Left lobe of liver (tissue), 2 donors: ENCODE measurements at places on chromosomes 4 and X.

DNA sequence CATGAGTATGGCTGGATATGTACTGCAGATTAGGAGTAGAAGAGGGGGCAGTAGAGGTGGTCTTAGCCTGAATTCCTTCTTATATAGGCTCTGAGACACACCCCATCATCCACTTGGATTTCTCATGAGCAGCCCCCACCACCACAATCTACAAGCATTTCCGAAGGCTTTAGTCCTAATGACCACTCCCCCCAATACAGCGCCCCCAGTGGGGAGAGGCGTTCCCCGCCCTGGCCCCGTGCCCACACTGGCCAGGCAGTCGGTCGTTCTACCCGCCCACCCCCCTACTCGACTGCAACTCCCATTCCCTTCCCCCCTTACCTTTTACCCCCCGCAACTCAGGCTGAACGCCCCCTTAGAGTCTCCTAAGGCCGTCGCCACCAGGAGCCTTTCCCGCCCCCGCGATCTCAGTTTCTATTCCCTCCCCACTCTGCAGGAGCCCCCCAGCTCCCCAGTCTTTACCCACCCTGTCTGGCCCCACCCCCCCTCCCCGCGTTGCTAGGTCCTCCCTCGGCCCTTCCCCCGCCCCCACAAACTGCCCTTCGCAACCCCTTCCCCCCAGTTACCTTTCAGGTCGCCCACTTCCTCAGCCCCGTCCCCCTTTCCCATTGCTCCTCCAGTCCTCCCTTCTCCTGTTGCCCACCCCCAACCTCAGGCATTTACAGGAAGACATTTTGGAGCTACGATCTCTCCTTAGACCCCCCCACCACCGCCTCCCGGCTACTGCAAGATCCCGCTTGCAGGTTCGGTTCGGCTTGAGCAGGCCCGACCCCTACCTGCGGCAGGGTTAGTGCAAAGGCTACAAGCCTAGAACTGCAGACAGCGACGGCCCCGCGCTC lies 468 bp downstream of the ZMYM3 start:
- DNase-seq, result no peak

GRCh38 chr4:81737865-81738559 lies 266.3 kb upstream of the RASGEF1B start:
- no peak for DNase-seq

DNA sequence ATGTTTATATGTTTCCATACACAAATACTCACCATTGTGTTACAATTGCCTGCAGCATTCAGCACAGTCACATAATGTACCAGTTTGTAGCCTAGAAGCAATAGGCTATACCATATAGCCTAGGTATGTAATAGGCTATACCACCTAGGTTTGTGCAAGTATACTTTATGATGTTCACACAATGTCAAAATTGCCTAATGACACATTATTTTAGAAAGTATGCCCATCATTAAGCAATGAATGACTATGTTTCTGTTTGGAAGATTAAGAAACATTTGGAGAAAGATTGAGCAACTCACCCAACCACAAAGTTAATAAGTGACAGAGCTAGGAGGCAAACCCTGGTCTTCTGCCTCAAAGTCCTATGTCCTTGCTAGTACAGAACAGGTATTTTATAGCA lies 96.8 kb upstream of the GRIA3 start:
- peak; percentile 35 for DNase-seq

DNA sequence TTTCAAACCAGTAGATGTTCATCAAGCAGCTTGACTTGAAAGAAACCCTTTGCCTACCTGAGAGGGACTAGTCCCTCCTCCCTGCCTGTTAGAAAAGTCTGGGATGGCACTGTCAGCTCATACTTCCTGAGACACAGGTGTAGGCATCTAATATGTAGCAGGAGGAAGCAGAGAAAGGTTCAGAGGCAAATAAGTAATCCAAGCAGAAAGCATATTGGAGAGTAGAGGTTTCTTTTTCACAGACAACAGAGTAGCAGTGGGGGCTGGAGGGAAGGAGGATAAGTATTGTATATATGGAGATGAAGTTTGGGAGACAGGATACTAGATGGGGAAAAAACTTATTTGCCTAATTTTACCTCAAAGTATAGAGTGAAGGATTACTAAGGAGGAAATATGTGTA lies 81.5 kb downstream of the FNIP2 start:
- DNase-seq, result no peak

GRCh38 chrX:124028182-124028581 lies 66.7 kb downstream of the STAG2 start:
- DNase-seq, result no peak

DNA sequence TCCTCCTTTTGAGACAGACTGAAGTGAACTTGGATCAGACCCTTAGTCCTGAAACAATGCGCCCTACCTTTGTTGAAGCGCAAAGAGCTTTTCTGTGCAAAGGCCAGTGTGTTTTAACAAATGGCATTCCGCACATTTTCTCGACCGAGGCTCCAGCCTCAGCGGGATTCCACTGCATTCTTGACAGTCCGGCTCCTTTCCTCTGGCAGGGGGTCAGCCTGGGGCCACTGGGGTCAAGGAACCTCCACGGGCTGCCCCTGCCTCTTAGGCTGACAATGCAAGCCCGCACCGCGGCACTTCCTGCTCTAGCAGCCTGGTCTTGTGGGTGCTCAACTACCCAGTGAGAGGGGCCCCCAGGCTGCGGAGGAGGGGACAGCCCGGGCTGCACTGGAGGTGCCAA lies 47.2 kb upstream of the TFDP3 start:
- no peak for DNase-seq

DNA sequence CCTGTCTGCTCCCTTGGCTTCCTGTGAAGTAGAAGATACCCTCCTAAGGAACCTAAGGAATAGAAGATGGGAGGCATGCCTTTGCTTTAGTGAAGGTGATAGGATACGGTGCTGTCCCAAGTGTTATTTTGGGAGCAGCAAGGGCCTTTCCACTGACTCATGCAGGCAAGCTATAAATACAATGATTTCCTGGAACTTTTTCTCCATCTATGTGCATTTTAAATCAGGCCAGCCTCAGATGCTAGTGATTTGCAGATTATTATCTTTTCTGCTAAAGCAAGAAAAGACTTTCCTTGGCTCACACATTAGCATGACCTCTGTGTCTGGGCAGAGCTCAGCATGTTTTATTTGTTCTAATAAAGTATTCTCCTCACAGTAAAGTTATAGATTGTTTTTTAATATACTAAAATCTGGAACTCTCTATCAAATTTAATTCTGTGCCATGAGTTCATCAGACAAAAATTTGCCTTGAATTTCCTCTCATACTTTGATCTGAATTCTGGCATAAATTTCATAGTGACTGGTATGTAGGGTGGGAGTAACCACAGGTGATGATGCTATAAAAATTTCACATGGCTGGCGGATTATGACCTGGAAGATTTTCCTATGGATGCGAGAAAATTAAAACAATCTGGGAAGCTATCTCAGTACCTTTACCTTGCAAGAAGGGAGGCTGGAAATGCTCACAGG lies 131.7 kb downstream of the REPS2 start:
- no peak for DNase-seq

DNA sequence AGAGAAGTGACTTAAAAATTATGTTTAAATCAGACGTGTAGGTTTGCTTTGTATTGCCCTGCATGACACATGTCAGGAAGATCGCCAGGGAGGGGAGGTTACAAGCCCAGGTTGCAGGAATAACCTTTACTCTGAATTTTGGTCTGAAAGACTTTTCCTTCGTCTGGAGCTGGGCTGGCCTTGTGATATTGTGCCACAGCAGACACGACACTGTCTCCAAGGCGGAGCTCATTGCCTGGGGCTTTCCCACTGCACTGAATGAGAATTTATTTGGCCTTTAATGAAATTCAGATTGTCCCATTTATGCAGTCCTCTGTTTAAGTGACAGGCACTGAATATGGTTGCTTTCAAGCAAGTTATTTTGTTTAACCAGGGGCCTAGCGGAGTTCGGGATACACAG lies 45.1 kb downstream of the RHOH start:
- no peak for DNase-seq

DNA sequence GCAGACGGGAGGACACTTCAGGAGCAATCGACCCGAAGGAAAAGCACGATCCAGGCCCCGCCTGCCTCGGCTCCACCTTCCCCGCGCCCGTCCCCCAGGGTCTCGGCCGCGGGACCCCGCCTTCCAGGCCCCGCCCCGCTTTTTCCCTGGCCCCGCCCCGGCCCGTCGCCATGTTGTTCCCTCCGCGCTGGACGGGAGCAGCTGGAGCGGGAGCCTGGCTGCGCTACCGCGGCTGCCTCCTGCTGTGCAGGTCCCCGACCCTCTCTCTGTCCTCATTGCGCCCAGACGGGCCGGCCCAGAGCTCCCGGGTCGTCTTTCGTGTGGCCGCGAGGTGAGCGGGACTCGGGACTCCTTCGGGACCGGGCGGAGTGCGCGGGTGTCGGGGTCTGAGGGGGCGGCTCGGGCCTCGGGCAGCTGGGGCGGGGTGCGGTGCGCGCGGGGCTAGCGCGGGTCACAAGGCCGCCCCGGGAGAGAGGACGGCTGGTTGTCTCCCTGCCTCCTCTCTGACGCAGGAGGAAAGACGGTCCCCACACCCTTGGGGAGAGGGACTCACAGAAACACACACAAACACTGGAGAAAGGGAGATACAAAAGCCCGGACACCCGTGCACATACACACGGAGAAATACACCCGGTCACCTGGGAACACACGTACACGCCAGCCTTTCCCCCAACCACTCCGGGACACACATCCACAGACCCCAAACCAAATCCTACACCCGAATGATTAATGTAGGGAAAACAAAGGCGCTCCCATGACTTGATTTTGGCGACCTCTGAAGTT lies at the start of gene RAB9A:
Gene RAB9A (plus strand): TSS at position 171 of the 783 bp plus-strand sequence. CDS start 19,619 bp downstream, outside the sequence.
- DNase-seq, result peak; percentile 87

DNA sequence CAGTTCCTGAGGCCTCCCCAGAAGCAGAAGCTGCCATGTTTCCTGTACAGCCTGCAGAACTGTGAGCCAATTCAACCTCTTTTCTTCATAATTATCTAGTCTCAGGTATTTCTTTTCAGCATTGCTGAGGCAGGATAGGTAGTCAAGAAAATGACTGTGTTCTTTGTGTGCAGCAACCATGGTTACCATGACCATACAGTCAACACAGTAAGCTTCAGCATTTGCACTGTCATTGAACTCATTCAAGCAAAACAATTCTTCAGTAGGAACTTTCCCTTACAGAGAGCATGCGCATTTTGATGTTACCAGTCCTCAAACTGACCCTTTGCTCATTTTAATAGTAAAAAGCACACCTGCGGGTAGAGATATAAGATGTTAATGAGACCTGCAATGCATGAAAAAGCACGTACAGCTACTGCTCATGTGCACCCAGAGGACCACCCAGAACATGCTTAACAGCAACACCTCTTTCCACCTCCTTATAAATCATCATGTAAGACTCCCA lies 180.8 kb downstream of the PRKX start:
- DNase-seq, result no peak

GRCh38 chr4:182324282-182324681 lies 81.1 kb downstream of the TENM3 start:
- DNase-seq, result no peak
